ENCODE measurements at places on chromosomes 7 and 10.

GRCh38 chr10:60795465-60796202 lies 17.4 kb downstream of the CDK1 start:
- no peak for DNase-seq

DNA sequence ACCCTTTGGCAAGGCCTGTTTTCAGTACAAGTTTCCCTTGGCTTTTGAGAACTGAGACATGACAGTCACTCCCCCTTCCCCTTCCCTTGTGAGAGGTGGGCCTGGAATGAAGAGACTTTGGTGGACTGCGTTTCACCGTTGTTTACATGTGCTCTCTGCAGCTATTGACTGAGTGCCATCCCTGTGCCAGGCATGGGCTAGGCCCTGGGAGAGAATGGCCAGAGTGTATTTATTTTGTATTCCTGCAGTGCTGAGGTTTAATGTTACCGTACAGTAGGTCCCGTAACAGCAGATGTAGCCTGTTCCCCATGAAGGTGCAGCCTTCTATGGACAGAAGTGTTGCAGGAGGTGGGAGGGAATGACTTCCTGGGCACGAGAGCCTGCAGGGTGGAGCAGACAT lies 50.0 kb downstream of the TACR2 start:
- no peak for DNase-seq

DNA sequence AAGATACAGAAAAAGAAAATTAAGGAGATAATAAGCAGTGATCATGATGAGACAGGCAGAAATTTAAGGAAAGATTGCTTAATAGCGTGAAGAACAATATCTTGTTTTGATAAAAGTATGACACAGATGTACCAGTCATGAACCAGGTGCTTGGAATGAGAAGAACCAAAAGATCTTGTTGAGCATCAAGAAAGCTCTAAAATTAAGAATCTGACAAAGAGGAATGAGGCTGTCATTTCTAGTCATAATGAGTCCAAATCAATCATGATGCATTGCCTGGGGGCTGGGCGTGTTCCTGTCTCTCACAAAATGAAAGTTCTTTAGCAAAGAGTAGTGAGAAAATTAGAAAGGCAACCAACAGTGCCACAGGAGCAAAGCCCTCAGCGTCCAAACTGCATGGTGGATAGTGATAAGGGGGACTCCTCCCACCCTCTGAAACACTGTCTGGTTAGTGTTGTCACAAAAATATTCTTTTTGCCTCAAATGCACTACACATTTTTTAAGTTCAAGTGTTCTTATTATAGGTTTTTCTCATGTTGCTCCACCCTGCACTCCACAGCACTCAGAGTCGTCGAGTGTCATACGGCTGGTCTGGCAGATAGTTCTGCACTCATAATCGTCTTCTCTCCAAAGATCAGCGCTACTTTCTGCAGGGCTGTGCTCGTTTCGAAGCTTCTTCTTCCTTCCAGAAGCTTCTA lies 439.6 kb downstream of the TNS3 start:
- no peak for DNase-seq

DNA sequence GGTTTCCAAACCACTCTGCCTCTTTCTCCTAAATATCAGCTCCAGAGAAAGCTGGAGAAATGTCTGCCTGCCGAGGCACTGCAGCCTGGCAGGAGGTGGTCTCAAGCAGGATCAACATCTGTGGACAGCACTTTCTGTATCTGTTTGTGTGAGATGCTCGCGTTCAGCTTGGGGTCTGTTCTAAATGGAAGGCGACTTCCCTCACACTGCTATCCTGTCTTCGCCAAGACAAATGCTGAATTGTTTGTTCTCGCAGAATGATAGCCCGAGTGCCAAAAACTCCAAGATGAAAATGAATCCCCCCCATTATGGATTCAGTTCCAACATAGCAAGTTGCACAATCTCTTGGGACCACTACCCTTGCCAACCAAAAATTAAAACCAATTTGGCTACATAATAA lies 72.2 kb upstream of the PALS2 start:
- no peak for DNase-seq

Measured in stimulated activated CD4-positive, alpha-beta T cell treated with anti-CD3 and anti-CD28 coated beads, Interleukin-1b, Interleukin-23, amount 100 ng/mL, for 4 hours (primary cell).